ENCODE measurements at places on chromosomes 11 and 22.
A peak's percentile ranks its signal among the peaks of the same experiment; 100 is the strongest.

DNA sequence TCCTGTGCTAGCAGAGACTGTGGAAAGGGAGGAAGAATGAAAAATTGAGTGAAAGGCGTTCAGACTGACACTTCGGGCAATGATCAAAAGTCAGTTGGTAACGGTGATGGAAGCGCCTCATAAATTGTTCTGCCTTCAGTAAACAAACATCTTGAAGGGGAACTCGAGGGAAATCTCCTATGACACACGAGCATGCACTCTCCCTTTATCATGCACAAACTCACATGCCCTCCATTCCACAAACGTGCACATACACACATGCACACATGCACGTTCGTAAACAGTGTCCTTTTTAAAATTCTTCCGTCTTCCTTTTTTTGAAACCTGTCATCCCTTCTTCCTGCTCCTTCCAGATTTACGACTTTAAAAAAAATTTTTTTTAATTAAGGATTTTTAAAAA, 77.8 kb upstream of the TMEM45B start:
- DNase-seq: no peak

DNA sequence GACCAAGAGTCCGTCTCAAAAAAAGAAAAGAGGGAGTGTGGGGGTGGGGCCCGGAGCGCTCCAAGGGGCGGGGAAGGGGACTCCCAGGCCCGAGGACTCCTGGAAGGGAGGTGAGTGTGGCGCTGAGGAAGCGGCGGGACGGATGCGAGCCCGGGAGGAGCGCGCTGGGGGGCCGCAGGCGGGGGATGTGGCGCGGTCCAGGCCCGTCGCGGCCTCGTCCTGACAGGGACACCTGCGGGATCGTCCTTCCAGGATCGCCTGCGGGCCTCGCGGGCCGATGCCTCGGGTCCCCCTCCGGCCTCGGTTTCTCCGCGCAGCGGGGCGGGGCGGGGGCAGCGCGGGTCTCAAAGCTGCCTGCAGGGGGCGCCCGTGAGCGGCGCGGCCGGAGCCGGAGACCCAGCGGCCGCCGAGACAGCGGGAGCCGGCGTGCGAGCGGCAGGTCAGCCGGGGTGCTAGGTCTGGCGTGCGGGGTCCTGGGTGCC, 3.8 kb upstream of the ADORA2A start:
- no peak for DNase-seq

GRCh38 chr22:37627121-37627520, 12.3 kb upstream of the SH3BP1 start:
- DNase-seq: no peak

- DNase-seq: no peak
Observed at GRCh38 chr11:131864228-131864627, 493.8 kb downstream of the NTM start.

DNA sequence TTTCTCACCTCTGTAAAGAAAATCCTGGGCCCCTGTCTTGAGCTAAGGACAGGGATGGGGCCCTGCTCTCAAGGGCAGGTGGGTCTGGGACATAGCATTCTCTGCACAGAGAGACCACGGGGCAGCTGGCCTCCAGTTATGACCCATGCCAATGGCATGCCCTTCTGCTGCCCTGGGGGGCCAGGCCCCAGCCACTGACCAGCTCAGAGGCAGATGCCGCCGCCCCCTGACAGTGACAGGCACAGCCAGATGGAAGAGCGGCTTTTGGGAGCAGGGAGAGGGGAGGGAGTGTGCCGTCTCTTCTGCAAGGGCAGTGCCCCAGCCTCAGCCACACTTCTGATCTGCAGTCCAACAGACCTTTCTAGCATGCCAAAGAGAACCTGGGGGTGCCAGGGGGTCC, 114.8 kb upstream of the NAV2 start:
- no peak for DNase-seq

DNA sequence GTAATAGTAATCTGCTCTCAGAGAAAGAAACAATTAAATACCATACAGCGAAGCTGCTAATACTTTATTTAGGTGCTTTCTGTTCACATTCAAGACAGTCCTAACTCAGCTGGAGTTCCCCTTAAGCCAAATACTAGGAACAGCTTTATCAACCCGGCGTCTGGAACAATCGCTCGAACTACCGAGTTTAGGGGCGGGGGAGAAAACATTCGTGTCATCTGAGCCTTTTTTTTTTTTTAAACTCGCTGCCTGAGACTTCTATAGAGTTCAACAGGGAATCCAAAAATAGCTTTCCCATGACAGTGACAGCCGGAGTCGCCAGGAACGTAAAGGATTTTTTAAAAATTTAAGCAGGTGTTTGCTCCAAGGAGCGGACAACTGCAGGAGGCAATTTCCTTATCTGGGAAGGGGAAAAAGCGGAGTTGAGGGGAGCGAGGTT, 852 bp downstream of the TRAF6 start:
- DNase-seq: peak; percentile 64

- no peak for DNase-seq
Observed at GRCh38 chr22:18062421-18062820, 15.4 kb upstream of the PEX26 start.

- no peak for DNase-seq
Observed at GRCh38 chr11:125373426-125374391, 122.4 kb downstream of the FEZ1 start.

DNA sequence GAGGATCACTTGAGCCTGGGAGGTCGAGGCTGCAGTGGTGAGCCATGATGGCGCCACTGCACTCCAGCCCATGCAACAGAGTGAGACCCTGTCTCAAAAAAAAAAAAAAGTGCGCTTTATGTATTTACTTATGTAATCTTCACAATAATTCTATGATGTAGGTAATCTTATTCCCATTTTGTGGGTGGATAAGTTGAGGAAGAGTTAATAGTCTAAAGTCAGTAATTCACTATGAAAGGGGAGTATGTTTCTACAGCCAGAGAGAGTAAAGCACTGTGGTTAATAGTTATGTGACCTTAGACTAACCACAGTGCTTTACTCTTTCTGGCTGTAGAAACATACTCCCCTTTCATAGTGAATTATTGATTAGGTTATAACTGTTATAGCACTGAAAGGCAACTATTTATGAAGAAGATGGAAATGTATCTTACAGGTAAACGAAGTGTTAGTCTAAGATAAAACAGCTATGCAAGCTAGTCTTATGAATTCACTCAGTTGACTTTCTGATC, 11.9 kb downstream of the CTR9 start:
- DNase-seq: no peak

- no peak for DNase-seq
Observed at GRCh38 chr11:78801161-78801884, 226.7 kb upstream of the NARS2 start.

DNA sequence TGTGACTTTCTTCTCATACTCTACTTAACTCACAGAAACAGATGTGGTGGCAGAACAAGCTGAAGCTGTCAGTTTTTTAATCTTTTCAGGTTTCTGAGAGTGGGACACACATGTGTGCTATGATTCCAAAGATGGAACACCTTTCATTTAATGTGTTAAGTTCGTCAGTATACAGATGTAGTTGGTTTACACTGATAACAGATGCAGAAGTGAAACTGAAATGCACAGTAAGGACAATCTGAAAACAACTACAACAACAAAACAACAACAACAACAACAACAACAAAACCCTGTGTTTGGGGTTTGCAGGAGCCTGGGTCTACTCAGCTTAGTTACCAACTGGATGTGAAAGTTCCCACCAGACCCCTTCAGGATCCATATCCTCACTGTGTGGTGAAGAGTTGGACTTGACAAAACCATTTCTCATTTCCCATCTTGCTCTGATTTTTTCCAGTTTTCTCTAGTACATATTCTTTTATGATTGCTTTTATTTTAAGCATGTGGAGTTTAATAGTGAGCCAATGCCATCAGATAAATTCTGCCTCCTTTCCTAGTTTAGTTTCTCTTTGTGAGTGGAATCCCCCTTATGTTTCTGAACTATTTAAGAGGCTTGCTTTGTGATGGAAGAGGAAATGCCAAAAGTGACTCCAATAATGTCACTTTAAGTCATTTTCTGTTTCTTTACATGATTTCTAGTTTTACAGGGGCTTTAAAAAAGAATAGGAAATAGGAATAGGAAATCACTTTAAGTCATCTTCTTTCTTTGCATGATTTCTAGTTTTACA, 47.8 kb downstream of the ARHGAP42 start:
- DNase-seq: no peak

GRCh38 chr11:66951927-66952337, 6.3 kb downstream of the PC start:
- DNase-seq: peak; percentile 85

DNA sequence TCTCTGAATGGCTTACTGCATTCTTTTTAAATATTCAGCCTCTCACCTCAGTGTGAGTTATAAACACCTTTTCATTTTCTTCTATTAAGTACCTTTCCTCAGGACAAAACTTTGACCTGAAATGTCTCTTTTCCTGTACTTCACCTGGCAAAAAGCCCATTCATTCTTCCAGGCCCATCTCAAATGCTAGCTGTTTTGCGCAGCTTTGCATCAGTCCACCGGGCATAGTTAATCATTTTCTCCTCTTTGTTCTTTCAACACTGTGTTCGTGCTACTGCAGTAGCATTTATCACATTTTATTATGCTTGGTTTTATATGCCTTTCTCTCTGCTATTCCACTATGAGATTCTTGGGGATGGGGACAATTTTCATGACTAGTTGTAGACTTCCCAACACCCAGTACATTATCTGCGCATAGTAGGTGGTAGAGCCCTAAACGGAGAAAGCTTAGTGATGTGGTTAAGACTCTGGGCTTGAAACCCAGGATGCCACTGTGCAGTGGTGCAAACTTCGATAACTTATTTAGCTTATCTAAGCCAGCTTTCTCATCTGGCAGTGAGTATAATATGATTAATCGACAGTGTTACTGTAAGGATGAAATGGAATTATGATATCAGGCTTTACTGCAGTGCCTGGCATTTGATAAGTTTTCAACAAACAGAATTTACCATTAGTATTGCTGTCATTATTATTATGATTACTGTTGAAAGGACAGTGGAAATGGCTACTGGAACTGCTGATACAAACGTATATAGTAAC, 695.7 kb downstream of the NELL1 start:
- no peak for DNase-seq

DNA sequence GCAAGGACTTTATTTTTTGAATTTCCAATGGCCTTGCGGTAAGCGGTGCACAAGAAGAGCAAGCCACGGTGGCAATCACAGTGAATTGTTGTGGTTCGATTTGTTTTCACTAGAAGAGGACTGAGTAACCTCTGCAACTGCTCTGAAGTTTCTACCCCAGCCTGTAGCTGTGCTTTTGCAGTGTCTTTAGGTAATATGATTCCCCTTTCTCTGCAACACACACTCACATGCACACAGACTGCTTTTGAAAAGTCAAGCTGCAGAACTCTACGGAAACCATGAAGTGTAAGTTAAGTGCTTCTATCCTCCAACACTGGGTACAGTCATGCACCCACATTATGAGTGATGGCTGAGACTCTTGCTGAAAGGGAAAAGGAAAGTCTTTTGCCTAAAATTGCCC, 38.4 kb downstream of the CD44 start:
- no peak for DNase-seq

- DNase-seq: no peak
Observed at GRCh38 chr22:34293324-34293723, 373.0 kb upstream of the LARGE1 start.

DNA sequence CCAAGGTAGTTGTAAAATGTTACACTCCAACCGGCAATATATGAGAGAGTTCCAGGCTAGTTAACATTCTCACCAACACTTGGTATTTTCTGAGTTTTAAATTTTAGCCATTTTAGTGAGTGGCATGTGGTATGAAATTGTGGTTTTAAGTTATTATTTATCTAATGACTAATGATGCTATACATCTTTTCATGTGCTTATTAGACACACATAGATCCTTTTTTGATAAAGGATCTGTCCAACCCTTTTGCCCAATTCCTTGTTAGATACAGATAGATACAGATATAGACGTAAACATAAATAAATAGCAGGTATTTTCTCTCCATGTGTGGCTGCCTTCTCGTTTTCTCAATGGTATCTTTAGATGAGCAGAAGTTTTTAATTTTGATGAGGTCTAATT, 39.3 kb downstream of the ALKBH8 start:
- DNase-seq: no peak

DNA sequence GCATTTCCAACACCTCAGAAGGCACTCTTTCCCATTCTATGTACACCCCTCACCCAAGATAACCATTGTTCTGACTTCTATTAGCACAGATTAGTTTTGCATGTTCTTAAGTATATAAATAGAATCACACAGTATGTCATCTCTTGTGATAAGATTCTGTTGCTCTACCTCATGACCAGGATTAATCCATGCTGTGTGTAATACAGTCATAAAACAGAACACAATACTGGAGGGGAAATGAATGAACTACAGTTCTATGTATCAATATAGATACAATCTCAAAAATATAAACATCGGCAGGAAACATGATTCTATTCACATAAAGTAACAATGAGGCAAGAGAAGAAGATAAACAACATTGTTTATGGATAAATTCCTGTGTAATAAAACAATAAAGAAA, 151.5 kb downstream of the ATG16L2 start:
- DNase-seq: no peak

GRCh38 chr22:22925805-22926369, 38.3 kb downstream of the IGLL5 start:
- DNase-seq: no peak

DNA sequence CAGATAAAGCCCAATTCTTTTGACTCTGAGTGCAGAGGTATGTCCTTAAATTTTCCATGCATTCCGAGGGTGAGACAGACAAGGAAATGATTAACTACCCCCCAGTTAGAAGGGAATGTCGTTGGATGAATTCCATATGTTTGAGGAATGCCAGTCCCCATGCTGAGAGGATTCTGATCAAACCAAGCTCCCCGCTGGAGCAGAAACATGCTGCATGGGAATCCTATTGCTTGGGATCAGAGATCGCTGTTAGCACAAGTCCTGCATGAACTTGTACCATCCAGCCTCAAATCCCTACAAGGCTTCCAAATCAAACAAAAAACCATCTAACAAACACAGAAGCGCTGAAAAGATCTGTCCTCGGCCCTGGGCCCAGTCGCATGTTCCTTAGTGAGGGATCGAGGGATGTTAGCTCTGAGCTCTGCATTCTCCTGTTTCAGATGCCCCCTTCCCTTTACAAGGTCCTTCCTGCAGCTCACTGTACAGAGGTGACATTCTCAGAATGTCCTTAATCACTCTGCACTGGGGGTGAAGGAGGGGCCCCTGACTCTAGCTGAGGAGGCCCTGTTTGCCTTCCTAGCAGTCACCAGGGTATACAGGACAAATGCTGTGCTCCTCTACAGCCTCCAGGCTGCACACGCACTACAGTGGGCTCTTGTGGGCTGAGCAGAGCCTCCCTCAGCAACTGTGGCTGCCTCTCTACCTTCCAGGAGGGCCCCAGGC, 353.4 kb downstream of the TENM4 start:
- DNase-seq: no peak

DNA sequence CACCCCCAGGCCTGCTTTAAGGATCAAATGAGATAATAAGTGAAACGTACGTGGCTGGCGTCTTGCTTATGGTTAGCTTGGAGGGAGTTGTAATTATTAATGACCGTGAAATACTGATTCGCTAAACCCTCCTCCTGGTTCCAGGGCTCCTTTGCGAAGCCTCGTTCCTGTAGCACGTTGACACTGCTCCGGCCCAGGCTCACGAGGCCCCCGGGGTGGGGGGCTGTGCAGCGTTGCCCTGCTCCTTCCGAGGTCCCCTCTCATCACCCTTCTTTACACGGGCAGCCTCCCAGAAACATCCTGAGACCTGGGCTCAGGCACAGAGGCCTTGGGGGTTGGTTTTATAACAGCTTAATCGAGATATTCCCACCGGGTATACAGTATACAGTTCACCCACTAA, 9.1 kb downstream of the GRAMD4 start:
- DNase-seq: no peak

GRCh38 chr11:93489841-93490240, 53.4 kb downstream of the SMCO4 start:
- no peak for DNase-seq

- no peak for DNase-seq
Observed at GRCh38 chr11:112623057-112623456, 338.2 kb upstream of the NCAM1 start.
